Activated CD4-positive, CD25-positive, alpha-beta regulatory T cell treated with anti-CD3 and anti-CD28 coated beads, Interleukin-2, amount 50 U/mL, for 72 hours (primary cell): ENCODE measurements at places on chromosomes 6 and 20.

- DNase-seq: no peak
Observed at GRCh38 chr6:16901782-16902181, 140.5 kb upstream of the ATXN1 start.

DNA sequence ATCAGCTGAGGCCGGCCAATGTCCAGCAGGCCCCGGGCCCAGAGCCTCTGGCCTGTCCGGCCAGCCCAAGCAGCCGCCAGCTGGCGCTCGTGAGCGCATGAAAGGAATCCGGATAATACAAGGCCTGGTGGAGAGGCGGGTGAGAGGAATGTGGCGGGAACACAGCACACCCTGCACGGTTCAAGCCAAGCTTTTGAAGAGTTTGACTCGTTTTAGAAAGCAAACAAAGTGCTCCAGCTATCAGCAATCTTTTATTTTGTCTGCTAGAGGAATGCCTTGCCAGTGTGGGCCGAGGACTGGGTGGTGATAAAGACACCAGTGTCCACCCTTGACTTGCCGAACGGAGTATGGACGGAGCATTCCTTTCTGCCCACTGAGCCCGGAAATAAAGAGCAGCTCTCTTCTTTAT lies 9.3 kb upstream of the NEDD9 start:
- no peak for DNase-seq

- DNase-seq: no peak
Observed at GRCh38 chr6:38262609-38263008, 377.1 kb downstream of the BTBD9 start.

DNA sequence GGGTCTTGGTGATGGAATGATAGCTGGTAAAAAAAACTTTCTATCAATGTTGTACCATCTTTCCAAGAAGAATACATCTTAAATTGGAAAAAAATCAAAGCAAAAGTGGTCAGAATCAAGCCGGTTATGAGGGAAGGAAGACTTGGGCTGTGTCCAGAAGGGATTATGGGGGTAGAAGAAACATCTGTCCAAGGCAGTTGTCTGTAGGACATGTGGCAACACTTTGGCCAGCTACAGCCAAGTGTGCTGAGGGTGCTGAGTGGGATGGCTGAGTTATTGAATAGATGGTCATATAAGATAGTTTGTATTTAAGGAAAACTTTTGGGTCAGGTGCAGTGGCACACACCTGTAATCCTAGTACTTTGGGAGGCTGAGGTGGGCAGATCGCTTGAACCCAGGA lies 38.4 kb downstream of the INSM1 start:
- DNase-seq: no peak

DNA sequence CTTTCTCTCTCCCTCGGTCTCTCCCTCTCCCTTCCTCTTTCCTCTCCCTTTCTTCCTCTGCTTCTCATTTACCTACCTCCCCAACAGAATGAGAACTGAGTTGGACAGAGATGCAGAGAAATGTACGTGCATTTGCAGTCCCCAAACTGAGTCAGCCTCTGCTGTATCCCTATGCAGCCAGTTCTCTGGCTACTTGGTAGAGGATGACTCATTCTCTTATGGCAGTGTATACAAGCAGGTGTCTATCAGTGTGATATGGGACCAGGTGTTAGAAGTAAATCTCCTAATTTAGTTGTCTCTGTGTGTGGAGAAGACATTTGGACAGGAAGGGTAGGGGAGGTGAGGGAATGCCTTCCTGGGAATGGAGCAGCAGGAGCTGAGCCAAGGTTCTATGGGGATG lies 470.8 kb downstream of the CD109 start:
- no peak for DNase-seq

DNA sequence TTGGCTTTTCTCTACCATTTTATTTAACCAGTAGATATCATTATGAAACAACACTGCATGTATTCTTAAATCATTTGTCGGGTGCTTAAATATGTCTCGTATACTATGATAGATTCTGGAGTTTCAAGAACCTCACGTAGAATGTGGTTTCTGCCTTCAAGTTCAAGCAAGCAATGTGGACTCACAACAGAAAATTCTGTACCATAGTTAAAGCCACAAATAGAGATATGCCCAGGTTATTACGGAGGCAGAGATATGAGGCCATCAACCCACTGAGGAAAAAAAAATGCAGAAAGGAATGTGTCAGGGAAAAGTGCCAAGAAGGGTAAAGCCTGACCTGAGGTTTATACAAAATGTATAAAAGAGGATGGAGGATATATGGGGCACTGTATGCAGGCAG lies 109.9 kb downstream of the GFRAL start:
- no peak for DNase-seq

DNA sequence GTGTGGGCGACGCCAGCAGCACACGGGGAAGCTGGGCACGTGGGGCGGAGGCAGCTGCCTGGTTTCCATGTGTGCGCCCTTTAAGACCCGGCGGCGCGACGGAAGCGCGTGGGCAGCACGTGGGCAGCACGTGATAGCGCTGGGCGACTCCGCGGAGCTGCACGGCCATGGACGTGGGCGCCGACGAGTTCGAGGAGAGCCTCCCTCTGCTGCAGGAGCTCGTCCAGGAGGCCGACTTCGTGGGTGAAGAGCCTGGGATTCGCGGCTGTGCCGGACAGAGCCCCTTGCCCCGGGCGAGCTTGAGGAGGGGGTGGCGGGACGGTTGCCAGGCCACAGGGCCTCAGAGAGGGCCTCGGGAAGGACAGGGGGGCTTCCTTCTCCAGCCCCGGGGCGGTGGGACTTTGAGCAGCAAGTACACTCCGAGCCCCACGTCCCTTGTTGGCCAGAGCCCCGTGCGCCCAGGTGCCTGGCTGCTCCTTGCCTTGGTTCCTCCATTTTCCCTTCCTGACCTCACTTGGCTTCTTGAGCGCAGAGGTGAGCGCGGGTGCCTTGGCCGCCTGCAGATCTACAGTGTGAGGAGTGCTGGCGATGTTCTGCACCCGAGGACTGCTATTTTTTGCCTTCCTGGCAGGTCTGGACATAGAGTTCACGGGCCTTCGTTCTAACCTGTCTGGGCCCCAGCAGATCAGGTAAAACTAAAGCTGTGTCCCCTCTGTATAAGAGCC lies at the start of gene PNLDC1:
Gene PNLDC1 (plus strand): TSS at position 136 of the 725 bp plus-strand sequence. CDS start 32 bp downstream, at position 168.
- no peak for DNase-seq

- DNase-seq: no peak
Observed at GRCh38 chr6:150895928-150896632, 30.6 kb downstream of the MTHFD1L start.

- no peak for DNase-seq
Observed at GRCh38 chr6:100116411-100117194, 122.6 kb upstream of the MCHR2 start.

GRCh38 chr6:25913741-25914140 lies 16.8 kb downstream of the SLC17A2 start:
- DNase-seq: no peak
